ENCODE measurements at places on chromosomes 7 and 10.

DNA sequence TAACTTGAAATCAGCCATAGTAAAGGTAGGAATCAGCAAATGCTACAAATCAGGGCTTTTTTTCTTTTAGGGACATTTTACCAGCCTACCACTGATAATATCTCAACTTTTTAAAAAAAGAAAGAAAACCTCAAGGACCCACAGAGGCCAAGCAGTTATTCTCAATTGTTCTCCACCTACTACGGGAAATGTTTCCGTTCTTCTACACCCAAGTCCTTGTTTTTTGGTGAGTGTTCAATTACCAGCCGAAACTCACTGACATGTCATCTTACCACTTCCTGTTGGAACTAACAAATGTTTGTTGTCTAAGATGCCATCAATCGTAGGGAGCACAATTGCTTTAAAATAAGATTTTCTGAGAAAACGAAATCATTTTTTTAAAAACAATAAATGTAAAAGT is 50.2 kb upstream of the CDK1 start:
- no peak for DNase-seq

- no peak for DNase-seq
Measured at GRCh38 chr10:72335394-72336258, 19.1 kb downstream of the DNAJB12 start.

DNA sequence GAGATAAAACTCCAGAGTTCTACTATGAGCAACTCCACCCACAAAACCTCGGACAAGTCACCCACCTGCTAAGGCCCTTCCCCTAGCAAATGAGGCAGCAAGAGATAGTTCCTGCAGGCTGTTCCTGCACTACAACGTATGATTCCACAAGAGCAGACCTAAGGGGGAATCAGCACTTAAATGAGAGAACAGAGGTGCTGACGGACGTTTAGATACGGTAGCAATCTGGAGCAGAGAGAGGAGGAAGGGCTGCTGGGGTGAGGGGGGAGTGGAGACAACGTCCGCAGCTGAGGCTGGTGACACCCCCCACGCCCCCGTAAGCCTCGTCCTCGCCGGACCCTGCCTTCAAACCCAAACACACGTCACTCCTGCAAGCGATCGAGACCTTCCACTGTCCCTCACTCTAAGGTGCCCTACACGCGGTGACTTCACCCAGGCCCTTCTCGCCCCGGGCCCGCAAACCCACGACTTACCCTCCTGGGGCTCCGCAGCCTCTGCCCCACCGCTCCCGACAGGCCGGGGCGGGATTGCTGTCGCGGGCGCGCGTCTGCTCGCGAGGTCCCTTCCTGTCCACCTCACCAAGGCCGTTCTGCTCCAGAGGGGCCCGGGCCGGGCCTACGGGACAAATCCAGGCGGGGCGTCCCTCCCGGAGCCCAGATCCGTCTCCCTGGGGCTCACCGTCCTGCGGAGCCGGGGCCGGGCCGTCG is 635 bp downstream of the ZNF12 start:
- no peak for DNase-seq

- DNase-seq, result no peak
Measured at GRCh38 chr7:4065190-4065589, 616.9 kb upstream of the FOXK1 start.

GRCh38 chr7:29424295-29424983 is 139.2 kb upstream of the PRR15 start:
- DNase-seq, result no peak

DNA sequence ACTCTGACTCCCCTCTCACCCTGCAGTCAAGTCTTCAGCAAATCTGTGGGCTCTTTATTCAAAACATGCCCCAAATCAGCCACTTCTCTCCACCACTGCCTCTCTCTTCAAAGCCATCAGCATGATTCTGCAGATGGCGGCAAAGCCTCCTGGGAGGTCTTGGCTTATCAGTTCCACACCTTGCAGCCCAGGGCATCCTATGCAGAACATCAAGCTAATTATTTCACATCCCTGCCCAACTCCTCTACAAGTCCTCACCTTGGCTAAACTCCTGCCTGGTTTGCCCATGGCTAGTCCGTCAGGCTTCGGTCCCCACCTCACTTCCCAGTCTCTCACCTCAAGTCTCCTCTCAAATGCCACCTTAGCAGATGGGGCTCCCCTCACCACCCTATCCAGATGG is 70.2 kb downstream of the PIP4K2A start:
- no peak for DNase-seq

DNA sequence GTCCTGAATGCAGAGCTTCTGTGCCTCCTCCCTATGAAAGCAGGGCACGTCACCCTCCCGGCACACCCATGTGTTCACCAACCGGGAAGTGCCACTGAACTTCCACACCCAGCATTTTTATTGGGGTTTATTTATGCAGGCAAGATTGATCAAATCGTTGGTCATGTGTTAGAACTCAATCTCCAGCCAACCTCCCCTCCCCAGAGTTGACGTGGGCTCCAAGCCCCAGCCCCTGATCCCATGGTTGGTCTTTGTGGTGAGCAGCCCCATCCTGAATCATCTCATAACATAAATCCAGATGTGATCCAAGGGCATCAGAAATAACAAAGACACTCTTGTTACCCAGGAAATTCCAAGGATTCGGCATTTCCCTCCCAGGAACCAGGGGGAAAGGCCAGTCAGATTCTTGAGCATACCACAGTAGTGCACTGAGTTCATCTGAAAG is 151.2 kb downstream of the TPST1 start:
- peak; percentile 50 for DNase-seq

DNA sequence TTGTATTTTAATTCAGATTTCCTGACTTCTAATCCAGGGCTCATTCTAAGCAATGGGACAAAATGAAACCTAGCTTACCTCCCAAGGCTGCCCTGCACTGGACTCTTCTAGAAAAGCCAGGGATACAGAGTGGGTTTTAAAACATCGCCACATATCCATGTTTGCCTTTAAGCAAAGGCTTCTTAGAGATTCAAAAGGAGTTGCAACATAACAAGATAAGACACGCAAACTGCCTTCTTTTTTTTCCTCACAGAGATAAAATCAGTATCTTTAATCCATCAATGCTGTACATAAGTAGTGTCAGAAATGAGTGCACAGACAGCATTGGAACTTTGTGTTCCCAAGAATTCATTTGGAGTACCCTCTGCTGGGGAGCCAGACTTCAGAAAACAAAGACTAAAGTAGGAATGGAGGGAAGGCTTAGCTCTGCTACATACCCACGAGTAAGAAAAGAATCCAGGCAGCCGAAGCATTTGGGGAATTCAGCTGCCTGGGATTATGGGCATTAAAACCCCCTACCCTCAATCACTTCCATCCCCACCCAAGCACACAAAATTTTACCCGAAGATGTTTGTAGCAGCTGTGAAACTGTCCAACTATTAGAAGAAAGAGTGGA is 427.8 kb downstream of the ARL4A start:
- no peak for DNase-seq

- DNase-seq, result no peak
Measured at GRCh38 chr7:55458351-55458750, 93.2 kb downstream of the LANCL2 start.

DNA sequence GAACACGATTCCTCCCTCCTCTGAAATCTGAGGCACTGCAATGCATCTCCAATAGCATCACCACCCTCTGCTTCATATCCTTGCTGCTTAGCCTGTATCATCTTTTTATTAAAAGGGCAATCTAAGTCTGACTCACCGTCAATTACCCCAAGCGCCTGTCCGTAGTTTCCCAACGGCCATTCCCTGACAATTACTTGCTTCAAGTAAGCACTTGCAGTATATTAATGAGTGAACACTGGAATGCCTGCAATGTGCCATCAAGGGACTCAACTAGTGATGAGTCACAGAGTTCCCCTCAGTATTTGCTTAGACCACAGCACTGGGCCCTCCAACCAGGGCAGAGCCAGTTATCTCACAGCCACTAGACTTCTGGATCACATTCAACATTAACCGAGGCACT is 19.5 kb upstream of the PPP1R3C start:
- DNase-seq, result peak; percentile 89
